ENCODE measurements at places on chromosomes 2 and 18.

DNA sequence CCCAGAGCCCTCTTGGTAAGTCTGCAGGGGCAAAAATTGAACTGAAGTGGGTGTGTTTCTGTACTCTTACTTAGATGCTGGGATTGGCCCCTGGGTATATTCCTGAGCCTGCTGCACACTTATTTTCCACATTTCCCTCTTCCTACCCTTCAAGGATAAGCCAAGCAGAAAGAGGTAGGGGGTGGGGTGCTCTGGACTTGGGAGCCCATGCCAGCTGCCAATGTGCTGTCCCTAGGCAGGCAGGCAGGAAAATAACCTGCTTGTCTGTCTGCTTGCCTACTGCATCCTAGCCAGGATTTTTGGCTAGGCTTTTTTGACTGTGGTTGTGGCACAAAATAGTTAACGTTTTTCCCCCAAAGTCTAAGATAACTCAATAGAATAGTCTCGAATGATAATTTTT, 234.3 kb downstream of the ALK start:
- no peak for DNase-seq

- DNase-seq: no peak
Observed at GRCh38 chr2:150482111-150482510, 5.4 kb downstream of the RND3 start.

DNA sequence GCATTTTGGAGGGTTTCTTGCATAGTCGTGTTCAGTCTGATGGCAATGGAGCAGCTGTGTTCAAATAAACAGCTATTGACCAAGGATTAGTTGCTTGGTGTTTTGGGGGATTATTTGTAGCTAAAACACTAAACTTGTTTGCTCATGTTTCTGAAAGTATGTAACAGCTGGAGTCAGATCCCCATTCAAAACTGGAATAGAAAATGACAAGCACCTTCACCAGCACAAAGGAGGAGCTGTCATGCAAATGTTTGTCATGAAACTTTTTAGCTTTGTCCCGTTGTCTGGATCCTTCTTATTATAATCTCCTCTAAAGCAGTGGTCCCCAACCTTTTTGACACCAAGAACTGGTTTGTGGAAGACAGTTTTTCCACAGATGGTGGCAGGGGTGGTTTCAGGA, 96.9 kb upstream of the ZNF236 start:
- no peak for DNase-seq

DNA sequence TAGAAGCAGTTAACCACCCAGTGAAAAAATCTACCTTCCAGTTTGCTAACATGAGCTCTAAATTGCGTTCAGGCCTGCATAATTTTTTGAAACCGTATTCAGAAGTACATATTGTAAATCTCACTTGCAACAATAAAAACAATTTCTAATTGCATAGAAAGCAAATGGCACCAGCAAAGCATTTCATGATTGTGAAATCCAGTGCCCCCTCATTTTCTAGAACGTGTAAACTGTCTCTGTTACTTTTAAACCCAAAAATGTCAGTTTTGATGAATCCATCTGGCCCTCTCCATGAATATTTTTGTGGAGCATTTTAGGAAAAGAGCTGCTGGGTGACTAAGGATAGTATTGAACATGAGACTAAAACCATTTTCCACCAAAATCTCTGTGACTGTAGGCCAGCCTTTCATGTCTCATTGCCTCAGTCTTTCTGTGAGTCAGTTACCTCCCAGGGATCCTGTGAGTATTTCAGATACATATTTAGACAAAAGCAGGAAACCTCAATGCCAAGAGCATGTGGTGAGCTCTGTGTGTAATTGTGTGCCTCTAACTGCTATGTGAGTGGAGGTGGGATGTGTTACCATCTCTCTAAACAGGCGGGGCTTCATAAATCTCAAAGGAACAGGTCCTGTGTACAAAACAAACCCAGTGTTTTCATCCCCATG, 477.8 kb upstream of the DCC start:
- no peak for DNase-seq

- no peak for DNase-seq
Observed at GRCh38 chr2:28838971-28839370, 28.3 kb downstream of the SPDYA start.

GRCh38 chr2:100281521-100282438, 40.5 kb downstream of the LONRF2 start:
- no peak for DNase-seq

- DNase-seq: no peak
Observed at GRCh38 chr18:80126797-80127196, 17.7 kb downstream of the ADNP2 start.

DNA sequence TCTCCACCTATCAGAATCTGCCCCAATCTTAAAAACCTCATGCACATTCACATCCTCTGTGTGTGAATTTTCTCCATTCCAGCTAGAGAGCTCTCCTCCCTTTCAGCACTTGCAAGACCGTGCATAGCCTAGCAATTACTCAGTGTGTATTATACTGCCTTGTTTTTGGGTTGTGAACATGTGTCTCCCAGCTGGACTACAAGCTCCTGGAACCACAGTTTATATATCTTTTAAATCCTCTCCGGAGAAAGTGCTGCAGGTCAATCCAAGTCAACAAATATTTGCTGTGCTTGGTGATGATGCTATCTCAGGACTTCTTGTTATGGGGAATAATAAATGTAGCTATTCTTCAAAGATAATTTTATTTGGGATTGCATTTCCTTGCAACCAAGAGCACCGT, 58.2 kb upstream of the MEX3C start:
- DNase-seq: no peak

- no peak for DNase-seq
Observed at GRCh38 chr2:174858745-174859144, 94.5 kb upstream of the CHRNA1 start.

DNA sequence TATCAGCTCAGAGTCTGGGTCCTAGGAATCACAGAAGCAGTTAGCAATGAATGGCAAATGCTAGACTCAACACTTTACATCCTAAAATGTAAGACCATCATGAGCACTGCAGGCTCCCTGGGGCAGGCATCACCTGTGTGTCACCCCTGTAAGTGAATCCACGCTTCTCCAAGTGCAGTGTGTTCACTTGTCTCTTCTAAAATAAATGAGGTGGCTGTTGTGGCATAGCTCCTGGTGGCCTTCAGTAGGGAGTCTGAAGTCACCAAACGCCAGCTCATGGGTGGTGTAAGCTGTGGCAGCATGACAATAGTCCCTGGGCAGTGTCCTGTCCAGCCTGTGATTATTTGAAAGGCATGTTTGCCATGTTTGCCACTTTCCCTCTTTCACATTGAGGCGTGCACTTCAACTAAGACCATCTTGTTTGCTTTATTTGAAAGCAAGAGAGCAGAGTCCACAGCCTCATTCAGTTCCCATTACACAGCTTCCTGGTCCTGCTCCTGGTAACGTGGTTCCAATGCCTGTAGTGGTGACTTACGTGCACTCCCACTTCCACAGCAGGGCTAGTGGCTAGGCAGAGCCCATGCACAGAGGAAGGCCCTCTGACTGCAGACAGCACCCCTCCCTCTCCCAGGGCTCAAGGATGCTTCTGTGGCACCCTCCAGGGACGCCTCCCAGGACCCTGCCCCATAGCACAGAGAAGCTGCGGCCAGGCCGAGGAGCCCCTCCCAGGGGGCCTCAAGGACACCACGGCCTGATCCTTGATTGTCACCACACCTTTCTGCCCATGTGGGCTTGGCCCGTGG, 24.3 kb downstream of the COA5 start:
- no peak for DNase-seq

DNA sequence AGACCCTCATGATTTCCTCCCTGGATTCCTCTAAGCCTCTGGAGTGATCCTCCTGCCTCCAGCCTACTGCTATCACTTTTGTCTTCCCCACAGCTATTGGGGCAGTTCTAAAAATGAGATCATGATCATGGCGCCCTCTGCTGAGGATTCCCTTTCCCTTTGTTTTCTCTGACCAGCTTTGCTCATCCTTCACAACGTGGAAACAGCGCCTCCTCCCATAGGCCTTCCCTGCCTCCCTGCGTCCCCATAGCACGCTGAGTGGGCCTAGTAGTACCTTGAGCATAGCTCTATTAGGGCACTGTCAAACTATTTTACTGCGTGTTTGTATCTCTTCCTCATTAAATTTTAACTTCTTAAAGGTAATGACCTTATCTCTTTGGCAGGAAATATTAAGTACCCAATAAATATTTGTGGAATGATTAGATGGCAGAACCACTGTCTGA, 207.0 kb upstream of the FANCL start:
- DNase-seq: peak; percentile 75

GRCh38 chr2:6977113-6977741, 60.0 kb downstream of the RNF144A start:
- DNase-seq: no peak

DNA sequence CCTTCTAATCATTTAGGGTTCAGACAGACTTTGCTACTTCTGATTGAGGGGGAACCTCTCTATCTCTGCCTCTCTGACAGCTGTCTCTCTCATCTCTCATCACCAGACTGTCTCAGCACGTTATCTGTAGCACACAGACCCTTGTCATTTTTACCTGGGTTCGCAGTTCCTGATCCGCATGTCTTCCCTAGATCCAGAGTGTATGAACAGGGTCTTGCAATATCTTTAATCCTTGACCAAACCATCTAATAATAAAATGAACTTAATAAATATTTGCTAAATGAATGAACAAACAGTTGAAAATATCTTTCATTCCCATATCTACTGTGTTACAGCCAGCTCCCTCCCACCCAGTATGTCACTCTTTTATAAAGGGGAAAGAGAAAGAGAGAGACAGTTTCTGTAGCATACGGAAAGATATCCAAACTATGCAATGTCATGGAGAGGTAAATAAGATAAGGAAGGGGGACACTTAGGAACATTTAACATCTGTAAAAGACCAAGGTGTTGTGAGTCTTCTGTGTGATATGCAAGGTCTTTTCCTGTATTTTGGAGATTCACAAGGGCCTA, 507.6 kb downstream of the SUCLG1 start:
- no peak for DNase-seq

- peak; percentile 96 for DNase-seq
Observed at GRCh38 chr2:235605312-235606003, 111.6 kb downstream of the AGAP1 start.
